ENCODE measurements at places on chromosomes 12 and 14.

DNA sequence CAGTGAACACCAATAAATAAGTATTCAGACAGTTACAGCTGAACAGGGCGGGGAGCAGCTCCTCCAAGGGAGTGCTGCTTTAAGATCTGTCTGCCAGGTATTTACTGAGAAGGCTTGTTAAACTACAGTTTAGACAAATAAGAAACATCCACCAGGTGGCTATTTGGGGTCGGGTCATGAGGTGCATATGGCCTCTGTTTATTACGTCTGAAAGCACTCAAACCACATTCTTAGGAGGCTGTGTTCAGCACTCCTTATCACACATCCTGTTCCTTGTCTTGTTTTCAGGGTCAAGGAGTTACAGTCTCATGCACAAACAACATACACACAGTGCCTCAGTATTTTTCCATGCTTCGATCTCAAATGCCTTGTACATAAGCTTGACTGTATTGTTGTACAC is 78.8 kb downstream of the KCNMB4 start:
- no peak for DNase-seq

GRCh38 chr14:30779210-30779609 is 95.1 kb upstream of the COCH start:
- DNase-seq, result no peak

GRCh38 chr12:62802984-62803383 is 132.0 kb downstream of the PPM1H start:
- no peak for DNase-seq

DNA sequence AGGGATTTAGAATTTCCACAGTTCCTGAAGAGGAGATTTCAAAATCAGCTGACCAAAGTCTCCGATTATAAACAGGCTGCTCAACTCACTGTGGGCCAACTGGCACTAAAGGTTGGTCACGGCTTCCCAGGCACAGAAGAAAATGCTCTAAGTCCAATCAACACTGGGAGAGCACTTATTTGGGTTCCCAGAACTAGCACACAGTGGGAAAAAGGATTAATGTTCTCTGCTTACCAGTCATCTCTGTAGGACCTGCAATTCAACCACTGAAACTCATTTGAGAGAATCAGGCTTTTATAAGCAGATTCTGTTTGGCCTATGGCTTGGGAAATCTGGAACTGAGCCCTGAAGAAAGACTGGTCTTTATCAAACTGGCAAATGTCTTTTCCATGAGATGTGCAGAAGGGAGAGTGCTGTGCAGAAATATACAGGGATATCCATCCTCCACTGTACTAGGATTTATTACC is 49.4 kb downstream of the ABCC9 start:
- DNase-seq, result no peak

- DNase-seq, result no peak
Measured at GRCh38 chr12:101368016-101368415, 39.6 kb downstream of the ARL1 start.

DNA sequence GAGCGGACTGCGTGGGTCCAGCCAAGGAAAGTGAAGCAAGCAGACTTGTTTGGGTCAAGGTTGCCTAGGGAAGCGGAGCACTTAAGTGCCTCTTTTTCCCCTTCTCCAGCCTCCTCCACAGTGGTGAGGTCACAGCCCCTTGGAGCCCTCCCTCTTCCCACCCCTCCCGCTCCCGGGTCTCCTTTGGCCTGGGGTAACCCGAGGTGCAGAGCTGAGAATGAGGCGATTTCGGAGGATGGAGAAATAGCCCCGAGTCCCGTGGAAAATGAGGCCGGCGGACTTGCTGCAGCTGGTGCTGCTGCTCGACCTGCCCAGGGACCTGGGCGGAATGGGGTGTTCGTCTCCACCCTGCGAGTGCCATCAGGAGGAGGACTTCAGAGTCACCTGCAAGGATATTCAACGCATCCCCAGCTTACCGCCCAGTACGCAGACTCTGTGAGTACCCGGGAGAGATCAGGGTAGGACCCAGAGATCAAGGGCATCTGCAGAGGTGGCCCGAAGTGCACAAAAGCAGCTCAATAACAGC is at the start of gene TSHR:
TSHR (plus strand) TSS at position 206 of the 526 bp plus-strand sequence; CDS start at position 266, 60 bp downstream.
- DNase-seq, result no peak

- DNase-seq, result no peak
Measured at GRCh38 chr14:51668870-51669269, 17.2 kb downstream of the FRMD6 start.

GRCh38 chr12:66441905-66442559 is 139.7 kb downstream of the HELB start:
- no peak for DNase-seq

GRCh38 chr12:53709671-53710070 is 17.6 kb downstream of the CALCOCO1 start:
- DNase-seq, result no peak
